GM03348 (cell line): ENCODE measurements at places on chromosomes 2 and 18.
A peak's percentile ranks its signal among the peaks of the same experiment; 100 is the strongest.

- no peak for DNase-seq
Observed at GRCh38 chr2:223797037-223797436, 40.3 kb downstream of the AP1S3 start.

- peak; percentile 45 for DNase-seq
Observed at GRCh38 chr2:69082430-69082997, 69.5 kb downstream of the ANTXR1 start.

DNA sequence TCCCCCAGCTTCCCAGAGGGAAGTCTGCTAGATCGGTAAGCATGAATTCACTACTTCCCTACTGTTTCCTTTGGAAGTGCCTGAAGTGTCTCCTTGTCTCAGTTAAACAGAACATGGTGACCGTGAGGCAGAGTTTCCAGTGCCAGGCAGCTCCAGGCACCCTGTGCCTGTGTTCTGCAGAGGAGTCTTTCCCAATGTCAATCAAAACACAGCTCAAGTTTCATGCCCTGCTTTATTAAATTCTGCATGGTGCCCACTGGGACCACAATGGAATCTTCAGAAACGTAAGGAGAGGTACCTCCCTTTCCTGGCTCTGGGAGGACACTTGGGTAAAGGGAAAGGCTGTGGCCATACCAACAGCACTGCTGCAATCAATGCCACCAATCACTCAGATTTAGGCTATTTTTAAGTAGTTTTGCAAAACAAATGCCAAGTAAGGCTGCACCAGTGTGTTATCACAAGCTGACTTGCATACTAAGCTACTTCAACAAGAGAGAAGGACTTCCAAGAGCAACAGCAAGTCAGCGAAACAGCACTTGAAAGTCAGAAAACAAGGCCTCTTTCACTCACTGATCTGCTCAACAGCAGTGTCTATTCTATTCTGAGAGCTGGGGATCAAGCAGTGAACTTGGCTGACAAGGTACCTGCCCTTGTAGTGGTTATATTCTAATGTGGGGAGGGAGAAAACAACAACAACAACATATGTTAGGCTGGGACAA, 14.9 kb downstream of the LPIN2 start:
- DNase-seq, result no peak

GRCh38 chr2:37947306-37947705, 22.2 kb downstream of the RMDN2 start:
- no peak for DNase-seq

DNA sequence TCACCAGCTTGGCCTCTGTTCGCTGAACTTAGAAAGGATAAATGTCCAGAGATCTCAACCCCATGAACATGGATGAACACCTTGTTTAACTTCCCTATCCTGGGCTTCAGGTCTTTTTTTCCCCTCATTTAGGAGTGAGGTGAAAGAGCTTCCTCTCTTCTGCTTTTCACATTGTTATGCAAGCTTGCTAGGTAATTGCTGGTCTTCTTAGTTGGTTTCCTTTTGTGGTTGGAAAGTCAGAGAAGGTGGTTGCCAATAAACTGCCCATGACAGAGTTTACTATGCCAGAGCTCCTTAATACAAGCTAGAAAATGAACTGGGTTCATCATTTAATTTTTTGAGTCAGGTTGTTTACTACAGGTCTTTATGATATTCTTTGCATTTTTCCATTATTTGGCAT, 16.6 kb downstream of the SLC9A4 start:
- DNase-seq, result no peak

DNA sequence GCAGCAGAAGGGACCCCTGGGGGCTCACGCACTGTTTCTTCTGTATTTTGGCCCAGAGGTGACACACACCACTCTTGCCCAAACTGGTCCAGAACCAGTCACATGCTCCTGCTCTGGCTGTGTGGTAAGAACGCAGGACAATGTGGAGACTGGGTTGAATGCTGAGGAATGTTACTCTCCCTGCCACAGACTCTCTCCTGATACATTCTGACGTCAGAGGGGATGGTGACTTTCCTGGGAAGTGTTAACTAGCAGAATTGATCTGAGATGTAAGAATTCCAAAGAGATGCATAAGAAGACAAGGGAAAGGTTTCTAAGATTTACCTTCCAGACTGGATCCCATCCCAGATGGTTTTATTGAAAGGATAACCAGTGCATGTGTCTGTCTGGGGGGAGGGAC, 100.8 kb downstream of the ASB1 start:
- DNase-seq, result no peak
